Activated CD4-positive, alpha-beta T cell treated with anti-CD3 and anti-CD28 coated beads, Interleukin-2, amount 50 U/mL, for 48 hours (primary cell): ENCODE measurements at places on chromosomes 11 and 22.

GRCh38 chr11:27427183-27427980 lies 45.2 kb downstream of the LGR4 start:
- no peak for DNase-seq

GRCh38 chr11:130774703-130775102 lies 141.6 kb downstream of the SNX19 start:
- DNase-seq = no peak

DNA sequence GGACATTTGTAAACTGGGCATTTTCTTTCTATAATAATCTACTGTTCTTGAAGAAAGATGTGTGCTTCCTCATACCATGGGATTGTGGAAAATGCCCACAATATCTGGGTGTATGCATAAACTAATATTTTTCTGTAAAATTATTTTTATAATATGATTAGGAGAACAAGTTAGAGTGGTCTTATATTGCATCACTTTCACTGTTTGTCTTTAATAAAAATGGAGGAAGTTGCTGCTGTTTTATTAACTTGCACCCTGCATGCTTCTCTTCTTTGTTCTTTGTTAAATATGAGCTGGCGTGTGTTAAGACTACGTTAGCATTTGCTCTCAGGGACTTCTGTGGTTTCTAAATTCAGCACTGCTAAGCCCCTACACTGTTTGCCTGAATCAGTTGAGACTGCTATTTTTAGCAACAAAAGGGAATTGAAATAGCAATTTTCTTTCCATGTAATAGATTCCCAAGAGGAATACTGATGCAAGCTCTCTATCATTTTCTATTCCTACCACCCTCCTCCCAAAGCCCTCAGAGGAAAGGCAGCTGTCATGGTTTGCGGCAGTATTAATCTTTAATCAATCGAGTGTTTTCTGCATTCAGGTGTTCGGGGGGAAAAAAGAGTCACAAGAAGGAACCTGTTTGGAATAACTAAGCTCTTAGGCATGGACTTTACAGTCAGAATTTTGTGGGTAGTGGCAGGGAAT lies 56.1 kb downstream of the HSD17B12 start:
- DNase-seq = no peak

GRCh38 chr11:2139621-2140337 lies 590 bp upstream of the IGF2 start:
- DNase-seq = no peak

DNA sequence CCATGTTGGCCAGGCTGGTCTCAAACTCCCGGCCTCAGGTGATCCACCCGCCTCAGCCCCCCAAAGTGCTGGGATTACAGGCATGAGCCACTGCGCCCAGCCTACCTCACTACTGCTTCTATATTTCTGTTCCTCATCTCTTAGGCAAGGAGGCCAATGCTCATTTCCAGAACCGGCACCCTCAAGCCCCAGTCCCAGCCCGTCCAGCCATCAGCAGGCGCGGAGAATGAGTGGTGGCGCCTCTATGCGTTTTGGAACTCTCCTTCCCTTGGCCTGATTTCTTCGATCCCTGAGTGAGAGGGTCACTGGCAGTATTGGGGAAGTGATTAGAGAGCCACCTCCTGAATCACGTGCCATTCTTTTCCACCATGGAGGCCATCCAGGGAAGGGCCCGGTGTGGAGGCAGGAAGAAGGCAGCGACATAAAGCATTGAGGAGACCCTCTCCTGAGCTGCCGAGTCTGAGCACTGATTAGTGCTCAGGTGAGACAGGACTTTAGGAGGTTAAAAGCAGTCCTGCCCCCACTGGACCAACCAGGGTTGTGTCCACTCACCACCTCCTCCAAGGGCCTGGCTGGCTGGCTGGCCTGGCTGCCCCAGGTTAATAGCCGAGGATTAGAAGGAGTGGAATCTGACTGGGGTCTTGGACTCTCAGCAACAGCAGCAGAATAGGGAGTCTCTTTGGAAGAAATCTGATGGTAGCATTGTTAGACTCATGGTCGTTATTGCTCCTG lies 8.7 kb downstream of the GRIK4 start:
- DNase-seq = no peak

DNA sequence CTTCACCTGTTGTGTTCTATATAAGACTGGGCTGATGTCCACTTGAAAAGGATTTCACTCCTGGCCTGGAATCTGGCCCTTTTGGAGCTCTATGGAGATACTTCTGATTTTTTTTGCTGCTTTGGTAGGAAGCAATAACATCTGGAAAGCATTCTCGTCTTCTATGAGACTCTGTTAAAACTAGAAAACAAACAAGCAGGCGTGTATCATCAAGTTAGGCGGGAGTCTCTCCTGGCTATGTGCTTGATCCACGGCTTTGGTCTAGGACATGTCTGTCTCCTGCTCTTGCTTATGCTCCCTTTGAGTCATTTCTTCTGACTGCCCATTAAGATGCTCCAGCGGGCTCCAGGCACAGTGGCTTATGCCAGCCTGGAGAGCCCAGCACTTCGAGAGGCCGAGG lies 121.4 kb upstream of the TTC12 start:
- no peak for DNase-seq

DNA sequence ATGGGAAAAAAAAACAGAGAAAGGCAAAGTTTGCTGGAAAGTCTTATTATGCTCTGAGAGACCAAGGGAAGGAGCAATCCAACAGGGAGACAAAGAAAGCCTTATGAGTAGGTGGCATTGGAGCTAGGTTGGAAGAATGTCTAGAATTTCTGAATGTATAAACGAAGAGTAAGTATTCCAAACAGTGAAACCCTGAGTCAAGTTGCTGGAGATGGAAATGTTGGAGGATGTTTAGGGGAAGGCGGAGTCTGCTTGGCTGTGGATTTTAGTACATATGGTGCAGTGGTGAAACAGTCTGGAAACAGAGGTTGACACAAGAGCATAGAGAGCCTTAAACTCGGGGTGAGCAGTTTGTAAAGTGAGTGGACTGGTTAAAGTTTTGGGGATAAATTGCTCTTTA lies 314.8 kb upstream of the CADM1 start:
- no peak for DNase-seq

DNA sequence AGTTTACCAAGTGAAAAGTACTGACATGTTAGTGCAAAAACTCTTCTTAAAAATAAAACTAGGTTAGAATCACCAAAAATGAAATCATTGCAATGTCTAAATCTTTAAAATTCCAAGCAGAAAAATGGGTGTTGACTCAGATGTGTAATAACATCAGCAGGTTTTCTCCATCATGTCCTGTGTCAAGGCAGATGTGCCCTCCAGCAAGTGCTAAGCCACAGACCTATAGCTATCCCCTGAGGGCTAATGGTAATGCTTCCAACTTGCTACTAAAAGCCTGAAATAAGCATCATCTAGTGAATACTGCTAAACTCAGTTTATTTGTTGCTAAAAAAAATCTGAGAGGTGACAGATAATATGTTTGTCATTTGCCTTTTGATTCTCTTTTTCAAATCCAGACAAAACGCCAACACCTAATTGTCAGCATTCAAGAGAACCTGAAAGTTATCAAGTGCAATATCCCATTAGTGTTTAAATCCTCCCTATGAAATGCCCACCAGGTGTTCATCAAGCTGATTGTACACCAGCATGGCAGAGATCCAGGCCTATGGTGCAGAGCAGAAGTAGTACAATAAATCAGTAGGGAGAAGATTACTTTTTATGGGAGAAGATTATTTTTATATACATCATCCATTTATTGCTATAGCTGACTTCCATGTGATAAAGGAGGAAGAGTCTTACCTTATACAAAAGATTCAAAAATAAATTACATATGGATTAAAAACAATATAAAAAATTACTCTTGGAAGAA lies 55.1 kb upstream of the SYT9 start:
- no peak for DNase-seq

DNA sequence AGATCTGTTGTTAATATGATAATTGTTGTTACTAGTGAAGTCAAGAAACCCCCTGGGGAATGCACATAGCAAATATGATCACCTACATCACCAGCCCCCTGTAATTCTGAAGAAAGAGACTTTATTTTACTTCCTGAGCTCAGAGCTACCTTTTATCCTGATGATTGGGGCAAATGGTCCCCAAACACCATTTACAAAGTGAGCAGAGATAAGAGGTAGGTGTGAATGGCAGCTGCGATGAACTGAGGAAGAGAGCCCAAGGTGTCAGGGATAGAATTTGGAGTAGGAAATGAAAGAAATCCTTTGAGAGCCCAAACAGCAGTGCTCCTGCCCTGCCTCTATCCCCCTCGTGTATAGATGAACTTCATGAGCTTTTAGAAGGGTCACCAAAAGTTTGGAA lies 69.1 kb downstream of the TENM4 start:
- no peak for DNase-seq

GRCh38 chr11:61711498-61711897 lies 31.3 kb downstream of the DAGLA start:
- no peak for DNase-seq

GRCh38 chr22:38798496-38798895 lies 4.6 kb upstream of the DNAL4 start:
- DNase-seq = no peak

GRCh38 chr11:46353698-46354097 lies 6.4 kb downstream of the DGKZ start:
- peak; percentile 75 for DNase-seq

DNA sequence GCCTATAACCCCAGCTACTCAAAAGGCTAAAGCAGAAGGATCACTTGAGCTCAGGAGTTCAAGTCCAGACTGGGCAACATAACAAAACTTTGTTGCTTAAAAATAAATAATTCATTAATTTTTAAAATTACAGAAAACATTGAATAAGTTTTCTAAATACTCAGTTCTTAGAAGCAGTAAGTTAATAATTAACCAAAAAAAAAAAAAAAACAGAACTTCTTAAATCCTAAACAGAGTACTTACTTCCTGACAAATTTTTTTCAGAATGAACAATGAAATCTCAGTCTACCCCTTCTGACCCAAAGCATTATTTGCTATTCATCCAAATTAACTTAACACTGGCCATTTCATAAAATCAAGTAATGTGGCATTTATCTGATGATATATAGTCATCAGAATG lies 65.4 kb upstream of the ARHGAP32 start:
- DNase-seq = no peak

- no peak for DNase-seq
These were observed 406.8 kb downstream of the ETS1 start for GRCh38 chr11:128180441-128181087.

GRCh38 chr11:119210050-119210449 lies 3.9 kb downstream of the CBL start:
- no peak for DNase-seq

DNA sequence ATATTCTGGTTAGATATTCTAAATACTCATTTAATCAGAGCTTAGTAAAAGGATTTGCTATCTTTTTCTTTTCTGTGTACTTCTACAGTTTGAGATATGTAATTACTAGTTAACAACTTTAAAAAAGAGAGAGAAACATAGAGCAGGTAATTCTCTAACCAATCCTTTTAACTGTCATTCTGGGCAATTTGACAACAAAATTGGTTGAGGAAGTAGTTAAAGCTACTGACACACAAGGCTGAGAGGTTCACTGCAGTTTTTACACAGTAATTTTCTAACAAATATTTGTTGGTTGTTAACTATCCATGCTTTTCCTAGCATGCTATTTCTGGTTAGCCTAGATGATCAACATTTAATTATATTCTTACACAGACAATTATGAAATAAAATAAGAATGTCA lies 3.6 kb downstream of the SOX6 start:
- DNase-seq = no peak

DNA sequence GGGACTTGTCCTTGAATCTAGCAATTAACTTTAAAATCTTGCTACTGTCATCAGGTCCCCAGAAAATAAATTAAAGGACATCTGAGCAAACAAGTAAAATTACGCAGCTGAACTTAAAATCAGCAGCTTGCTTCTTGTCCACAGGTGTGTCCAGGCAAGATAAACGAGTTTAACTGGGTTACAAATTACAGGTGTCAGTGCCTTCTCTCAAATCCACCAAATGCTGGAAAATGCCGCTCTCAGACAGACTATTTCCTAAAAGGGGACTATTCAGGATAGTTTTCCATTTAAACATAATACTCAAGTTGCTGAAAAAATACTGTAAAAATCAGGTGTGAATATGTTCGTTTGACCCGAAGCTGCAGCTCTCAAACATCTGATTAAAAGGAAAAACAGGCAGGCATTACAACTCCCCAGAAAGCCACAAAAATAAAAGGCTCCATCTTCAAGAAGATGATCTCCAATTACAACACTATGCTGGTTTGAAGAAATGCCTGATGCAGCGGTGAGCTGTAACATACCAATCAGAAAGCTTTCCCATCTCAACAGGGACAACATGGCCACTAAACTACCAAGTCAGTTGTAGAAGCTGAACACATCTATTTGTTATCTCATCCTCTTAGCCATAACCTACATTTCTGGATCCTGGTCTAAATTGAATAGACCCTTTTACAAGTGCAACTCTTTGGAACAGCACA lies 82.1 kb downstream of the CADM1 start:
- DNase-seq = no peak

GRCh38 chr11:65422633-65423515 lies at the start of gene NEAT1:
NEAT1 (plus strand) TSS chr11:65422798.
- DNase-seq = peak; percentile 96

DNA sequence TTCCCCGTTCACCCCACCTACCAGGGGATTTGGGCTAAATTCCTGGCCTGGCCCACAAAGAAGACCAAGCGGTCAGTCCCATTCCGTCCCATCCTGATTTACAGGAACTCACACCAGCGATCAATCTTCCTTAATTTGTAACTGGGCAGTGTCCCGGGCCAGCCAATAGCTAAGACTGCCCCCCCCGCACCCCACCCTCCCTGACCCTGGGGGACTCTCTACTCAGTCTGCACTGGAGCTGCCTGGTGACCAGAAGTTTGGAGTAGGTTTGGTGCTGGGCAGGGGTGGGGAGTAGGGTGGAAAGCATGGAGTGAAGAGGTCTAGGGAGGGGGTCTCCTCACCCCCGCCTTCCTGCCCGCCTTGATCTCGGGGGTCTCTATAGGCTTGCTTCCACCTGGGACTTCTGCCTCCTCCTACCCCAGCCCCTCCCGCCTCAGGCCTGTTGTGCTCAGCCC lies at the start of gene SERPING1:
Gene SERPING1 (plus strand): TSS at position 225 of the 455 bp plus-strand sequence. CDS start 586 bp downstream, outside the sequence.
- no peak for DNase-seq

- no peak for DNase-seq
These were observed 34.9 kb downstream of the JRKL start for GRCh38 chr11:96424693-96425092.

- no peak for DNase-seq
These were observed 50.2 kb downstream of the RPL27A start for GRCh38 chr11:8732748-8733241.

- no peak for DNase-seq
These were observed 805 bp downstream of the GANAB start for GRCh38 chr11:62645671-62645945.

- DNase-seq = no peak
These were observed 168.9 kb downstream of the MIAT start for GRCh38 chr22:26825960-26826935.
